ENCODE measurements at places on chromosomes 5 and 9. TPM values are rescaled to one million over a fixed set of nuclear protein-coding genes. Genes with fewer than 3 reads are reported as not detected.

Gene PPIC
- total RNA-seq: 4.7 TPM

Gene RNF183
- total RNA-seq: not detected

Gene TMEFF1
- total RNA-seq: 38.7 TPM

Gene SLC35A4
- total RNA-seq: 11.5 TPM

Gene PCDHGA10
- 21.4 TPM for total RNA-seq

Gene SV2C
- total RNA-seq: 9.3 TPM

Gene CTXN3
- total RNA-seq: 2.8 TPM

Gene LRRC70
- total RNA-seq: 8.0 TPM

Gene KIAA0825
- 25.2 TPM for total RNA-seq

Gene FOXD4L5
- 0.64 TPM for total RNA-seq

Gene C7
- 25.1 TPM for total RNA-seq

Gene EXOSC2
- 38.1 TPM for total RNA-seq

Gene NSG2
- 349 TPM for total RNA-seq

Gene BARHL1
- total RNA-seq: 19.3 TPM

Gene ZBTB5
- total RNA-seq: 21.4 TPM

Gene MARCOL
- total RNA-seq: not detected

Gene COL15A1
- total RNA-seq: 23.2 TPM

Gene GCNT1
- 4.2 TPM for total RNA-seq

Gene CDC20B
- total RNA-seq: 0.18 TPM

Gene TIFAB
- total RNA-seq: not detected

Gene ATP6V0E1
- total RNA-seq: 40.2 TPM

Gene C9orf78
- total RNA-seq: 21.0 TPM

Gene REEP2
- 40.3 TPM for total RNA-seq

Gene SVEP1
- 12.1 TPM for total RNA-seq

Gene RXFP3
- total RNA-seq: 0.36 TPM

Gene SLC34A1
- not detected for total RNA-seq

Gene ENTR1
- 18.3 TPM for total RNA-seq

Gene PCDHGB2
- total RNA-seq: 17.1 TPM

Gene C1QTNF3
- 52.7 TPM for total RNA-seq

Gene TIGD6
- total RNA-seq: 4.8 TPM

Gene FOCAD
- 97.0 TPM for total RNA-seq

Gene CCL27
- not detected for total RNA-seq

Gene CAMLG
- total RNA-seq: 38.0 TPM

Gene FCN2
- total RNA-seq: not detected

Gene CNTFR
- total RNA-seq: 18.6 TPM

Gene TERT
- total RNA-seq: not detected

Gene SAPCD2
- 4.7 TPM for total RNA-seq

Gene IRF1
- 2.4 TPM for total RNA-seq

Gene ALDOB
- 0.54 TPM for total RNA-seq
